ENCODE measurements at places on chromosomes 5 and 9.

DNA sequence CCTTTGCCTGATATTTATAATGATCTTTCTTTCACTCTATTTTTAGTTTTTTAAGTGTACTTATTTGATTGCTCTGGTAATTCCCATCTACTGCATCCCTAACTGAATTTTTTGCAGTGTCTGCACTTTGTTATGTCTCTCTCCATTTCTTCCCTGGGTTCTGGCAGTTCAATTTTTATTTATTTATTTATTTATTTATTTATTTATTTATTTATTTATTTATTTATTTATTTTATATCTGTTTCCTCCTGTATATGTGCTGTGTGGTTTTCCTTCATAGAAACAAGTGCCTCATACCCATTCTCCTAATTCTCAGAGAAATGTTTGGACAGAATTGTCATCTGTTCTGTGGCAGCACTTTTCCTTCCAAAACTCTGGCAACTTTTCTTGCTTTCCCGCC lies 2370.8 kb upstream of the WWC1 start:
- DNase-seq: no peak

DNA sequence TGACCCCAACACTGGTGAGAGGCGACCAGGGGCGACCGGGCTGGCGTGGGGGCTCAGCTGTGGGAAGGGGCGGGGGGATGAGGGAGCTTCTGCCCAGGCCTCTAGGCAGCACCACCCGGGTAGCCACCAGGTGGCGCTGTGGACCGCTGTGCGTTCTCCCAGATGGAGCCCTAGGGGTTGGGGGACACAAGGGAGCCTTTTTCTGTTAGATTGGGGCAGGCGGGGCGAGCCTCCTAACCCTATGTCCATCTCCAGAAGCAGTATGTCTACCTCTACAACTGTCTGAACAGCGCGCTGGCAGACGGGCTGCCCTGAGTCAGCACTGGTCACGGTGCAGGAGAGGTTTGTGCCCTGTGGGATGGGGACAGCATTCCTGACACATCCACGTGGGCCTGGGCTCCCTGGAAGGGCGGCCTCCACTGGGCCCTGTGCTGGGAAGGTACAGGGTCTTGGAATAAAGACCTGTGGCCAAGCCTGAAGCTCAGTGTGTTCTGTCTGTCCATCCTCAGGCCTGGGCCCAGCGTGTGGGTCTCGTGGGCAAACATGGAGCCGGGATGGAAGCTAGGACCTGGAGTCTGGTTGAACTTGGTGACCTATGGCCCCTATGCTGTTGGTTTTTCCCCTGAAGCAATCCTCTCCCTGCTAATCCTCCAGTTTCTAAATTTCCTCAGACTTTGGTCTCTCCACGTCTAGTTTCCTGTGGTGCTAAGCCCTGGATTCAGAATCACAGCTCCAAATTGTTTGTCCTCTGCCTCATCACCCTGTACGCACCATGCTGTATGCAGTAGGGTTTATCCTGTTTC lies 23.1 kb upstream of the SPTLC1 start:
- DNase-seq: peak; percentile 73

- DNase-seq: peak; percentile 49
These were observed 393 bp downstream of the SH3GLB2 start for GRCh38 chr9:129027685-129028191.

GRCh38 chr5:25944786-25945185 lies 1093.6 kb downstream of the CDH9 start:
- no peak for DNase-seq

DNA sequence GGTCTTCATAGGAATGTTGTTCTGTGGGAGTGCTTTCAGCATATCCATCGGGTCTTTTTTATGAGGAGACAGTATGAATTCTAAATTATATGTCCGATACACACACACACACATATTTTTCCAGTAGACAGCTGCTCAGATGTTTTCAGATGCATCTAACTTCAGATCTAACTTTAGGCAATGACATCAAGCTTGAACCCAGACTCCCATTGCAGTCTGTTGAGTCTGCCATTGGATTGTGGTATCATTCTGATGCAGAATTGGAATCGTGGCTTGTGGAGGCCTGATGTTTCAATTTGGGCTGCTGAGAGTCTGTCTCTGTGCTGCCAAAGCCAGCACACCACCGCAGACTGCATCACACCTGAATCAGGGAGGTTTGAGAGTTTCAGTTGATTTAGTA lies 376.4 kb downstream of the OSTF1 start:
- DNase-seq: no peak

GRCh38 chr5:129963359-129963758 lies 59.1 kb downstream of the CHSY3 start:
- DNase-seq: peak; percentile 17

DNA sequence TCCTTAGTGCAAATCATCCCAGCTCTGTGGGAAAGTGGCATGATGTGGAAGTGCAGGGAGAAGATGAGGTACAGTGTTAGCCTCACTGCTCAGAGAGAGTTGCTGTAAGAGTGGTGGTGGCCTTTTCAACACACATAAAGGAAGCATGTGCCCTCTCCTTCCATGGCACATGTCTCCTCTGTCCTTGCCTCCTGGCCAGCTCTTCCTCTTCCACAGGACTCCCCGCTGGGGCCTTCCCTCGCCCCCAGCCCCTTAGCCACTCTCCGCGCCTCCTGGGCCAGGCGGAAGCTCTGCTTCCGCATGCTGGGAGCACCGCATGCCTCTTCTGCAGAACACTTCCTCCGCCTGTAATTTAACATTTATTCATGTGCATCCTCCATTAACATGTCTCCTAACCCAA lies 4.8 kb upstream of the KCNMB1 start:
- no peak for DNase-seq

DNA sequence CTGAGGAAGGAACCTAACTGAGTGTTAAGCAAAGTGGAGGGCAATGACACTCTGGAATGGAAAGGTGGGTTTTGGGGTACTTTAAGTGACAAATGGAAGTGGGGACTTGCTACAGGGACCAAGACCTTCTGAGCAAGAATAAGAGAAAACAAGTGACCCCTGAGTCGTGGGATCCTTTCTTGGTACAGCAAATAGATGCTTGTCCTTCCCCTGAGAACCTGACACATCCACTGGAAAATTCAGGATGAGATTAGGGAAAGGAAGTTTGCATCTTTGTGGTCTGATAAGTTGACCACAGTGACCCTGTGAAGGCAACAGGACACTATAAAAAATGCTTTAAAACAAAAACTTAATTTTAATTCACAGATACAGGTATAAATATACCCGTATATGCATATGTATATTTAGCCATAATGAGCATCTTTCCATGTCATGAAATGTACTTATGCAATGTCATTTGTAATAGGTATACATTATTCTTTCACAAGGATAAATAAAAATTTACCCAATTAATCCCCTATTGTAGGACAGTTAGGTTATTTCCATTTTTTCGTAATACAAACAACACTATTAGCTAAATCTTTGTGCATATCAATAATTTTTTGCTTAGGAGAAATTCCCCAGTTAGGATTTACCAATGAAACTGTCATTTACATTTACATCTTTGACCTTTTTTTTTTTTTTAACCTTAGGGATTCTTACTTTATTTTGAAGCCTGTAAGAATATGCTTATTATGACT lies 2.0 kb upstream of the IRF1 start:
- no peak for DNase-seq

- no peak for DNase-seq
These were observed 418.3 kb upstream of the IRX4 start for GRCh38 chr5:2300861-2301574.

DNA sequence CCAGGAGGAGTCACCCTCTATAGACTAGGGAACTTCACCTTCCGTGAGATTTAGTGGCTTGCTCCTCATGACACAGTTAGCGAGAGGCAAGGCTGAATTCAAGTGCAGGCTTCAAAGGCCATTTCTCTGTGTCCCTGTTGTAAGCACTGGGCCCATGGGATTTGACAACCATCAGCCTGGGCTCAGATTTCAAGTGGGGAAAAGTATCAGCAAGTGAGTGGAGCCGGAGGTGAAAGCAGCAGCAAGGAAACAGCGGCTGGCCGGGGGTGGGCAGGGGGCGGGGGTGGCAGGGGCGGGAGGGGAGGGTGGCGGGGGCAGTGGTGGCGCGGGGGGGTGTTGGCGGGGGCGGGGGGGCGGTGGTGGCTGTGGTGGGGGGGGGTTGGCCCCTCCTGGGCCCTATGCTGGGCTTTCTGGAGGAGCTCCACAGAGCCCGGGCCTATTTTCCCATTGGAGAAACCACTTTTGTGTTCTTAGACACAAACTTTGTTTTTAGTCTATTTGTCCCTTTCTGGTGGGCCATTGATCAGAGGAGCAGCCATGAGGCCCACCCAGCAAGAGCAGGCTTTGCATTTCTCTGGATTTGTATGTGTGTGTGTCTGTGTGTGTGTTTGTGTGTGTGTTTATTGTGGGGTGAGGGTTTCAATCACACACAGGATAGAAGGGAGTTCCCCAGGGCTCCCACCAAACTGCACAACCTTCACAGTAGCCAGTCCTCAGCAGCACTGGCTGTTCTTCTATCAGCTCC lies 165.4 kb upstream of the RAI14 start:
- no peak for DNase-seq

DNA sequence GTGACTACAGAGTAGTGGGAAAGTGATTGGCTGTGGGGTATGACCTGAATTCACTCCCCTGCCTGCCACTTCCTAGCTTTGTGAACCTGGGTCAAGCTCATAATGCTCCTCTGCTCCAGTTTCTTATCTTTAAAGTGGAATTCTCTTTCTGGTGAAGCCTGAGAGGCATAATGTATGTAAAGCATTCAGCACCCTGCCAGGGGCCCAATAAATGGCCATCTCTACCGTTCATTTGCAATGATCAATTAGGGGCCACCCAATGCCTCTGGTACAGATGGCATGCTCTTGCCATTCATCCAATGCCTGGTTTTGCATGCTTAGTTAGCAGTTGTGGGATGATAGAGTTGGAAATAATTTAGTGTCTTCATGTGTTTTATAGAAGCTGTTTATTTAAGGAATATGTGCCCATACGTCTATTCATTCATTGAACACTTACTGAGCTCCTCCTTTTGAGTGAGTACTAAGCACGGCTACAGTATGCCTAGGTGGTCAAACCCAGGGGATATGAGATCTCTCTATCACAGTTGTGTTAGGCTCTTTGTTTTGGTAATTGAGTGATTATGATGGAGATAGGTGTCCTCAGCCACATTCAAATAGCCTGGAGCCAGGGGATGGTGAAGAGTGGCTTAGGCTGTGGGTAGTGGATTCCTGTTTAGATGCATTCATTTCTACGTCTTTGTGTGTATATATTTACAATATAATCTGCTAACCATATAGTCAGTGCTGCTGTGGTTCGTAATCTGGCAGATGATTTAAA lies 15.3 kb downstream of the ZNF462 start:
- no peak for DNase-seq

- DNase-seq: no peak
These were observed 132.4 kb downstream of the GCNT1 start for GRCh38 chr9:76591256-76591950.

DNA sequence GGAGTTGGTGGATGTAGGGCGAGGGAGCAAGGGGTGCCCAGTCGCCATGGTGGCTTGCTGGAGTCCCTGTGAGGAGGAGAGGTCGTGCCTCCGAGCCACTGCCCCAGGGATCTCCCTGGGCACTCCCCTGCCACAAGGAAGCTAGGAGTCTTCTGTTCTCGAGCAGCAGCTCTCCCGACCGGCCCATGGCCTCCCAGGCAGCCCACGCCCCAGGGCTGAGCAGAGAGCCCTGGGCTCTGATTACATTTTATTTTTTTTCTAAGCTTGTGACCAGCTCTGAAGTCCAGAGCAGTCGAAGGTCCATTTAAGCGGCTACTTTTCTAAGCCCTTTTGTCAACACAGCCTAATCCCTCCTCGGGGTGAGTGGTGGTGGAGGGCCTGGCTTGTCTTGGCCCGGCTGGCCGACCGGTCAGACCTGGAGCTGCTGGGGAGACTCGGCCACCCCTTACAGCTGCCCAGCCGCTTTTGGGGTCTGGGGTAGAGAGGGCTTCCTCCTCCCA lies 2.1 kb downstream of the RXRA start:
- DNase-seq: no peak

- no peak for DNase-seq
These were observed 1.9 kb downstream of the CD274 start for GRCh38 chr9:5452286-5452609.

- no peak for DNase-seq
These were observed 56.5 kb upstream of the CDKN2B start for GRCh38 chr9:22065431-22066200.

- DNase-seq: no peak
These were observed 476.6 kb upstream of the TNC start for GRCh38 chr9:115594557-115594956.
